ENCODE measurements at places on chromosomes 16 and 17.

- no peak for DNase-seq
Observed at GRCh38 chr16:12294471-12294870, 317.9 kb downstream of the SNX29 start.

DNA sequence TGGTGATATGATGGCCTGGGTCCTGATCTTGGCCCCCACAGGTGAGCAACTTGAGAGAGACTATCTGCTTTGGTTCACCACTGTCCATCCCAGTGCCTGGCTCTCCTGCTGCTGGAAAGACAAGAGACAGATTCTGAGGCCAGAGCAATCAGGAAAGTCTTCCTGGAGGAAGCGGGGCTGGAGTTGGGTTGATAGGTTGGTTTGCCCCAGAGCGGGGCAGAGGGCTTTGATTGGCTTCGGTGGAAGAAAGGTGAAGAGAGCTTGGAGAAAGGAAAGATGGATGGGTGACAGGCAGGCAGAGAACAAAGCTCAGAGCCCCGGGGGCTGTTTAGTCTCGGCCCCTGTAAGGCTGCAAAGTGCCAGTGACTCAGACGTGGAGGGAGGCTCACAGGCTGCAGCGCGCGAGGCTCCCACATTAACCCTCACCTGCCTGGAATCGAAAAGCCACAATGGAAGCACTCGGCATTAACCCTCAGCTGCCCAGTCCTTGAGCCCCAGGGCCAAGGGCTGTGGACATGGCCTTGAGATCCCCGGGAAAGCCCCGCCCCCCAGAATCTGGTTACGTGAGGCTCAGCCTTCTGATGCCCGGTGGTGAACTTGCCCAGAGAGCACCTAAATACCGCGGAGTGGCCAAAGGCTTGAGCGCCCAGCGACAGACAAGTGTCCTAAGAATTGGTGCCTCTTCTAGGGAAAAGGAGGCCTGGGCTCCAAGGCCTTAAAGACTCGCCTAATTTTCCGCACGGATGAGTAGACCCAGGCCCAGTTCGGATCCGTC is 996 bp upstream of the CPNE2 start:
- no peak for DNase-seq

GRCh38 chr17:73304438-73304837 is 7.4 kb downstream of the CDC42EP4 start:
- DNase-seq: no peak

DNA sequence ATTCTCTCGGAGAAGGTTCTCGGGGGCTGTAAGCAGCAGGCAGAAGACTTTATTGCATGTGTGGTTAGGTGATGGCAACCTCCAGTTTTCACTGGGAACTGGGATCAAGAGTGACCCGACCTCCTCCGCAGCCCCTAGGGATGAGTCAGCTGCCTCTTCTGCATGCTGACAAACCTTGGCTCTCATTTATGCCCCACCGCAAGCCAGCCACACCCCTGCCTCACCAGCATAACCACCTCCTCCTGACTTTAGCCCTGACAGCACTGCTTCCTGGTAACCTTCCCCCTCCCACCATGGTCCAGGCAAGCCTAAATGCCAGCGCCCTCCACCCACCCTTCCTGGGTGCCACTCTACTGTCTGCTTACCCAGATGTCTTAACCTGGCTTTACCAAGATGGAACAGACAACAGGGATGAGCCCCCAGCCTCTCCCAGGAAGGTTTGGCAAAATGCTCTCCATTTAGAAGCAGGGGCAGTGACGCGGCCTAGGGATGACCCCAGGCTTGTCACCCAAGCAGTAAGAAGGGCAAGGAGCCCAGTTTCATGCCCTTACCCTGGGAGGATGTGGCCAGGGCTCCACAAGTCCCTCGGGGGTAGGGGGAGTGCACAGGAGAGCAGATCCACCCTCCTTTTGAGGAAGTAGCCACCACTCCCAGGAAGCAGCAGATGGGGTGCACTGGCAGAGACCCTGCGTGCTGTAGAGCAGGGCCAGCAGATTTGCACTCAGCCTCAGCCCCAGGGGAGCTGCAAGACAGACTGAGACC is 73.5 kb downstream of the GOSR1 start:
- DNase-seq: no peak

DNA sequence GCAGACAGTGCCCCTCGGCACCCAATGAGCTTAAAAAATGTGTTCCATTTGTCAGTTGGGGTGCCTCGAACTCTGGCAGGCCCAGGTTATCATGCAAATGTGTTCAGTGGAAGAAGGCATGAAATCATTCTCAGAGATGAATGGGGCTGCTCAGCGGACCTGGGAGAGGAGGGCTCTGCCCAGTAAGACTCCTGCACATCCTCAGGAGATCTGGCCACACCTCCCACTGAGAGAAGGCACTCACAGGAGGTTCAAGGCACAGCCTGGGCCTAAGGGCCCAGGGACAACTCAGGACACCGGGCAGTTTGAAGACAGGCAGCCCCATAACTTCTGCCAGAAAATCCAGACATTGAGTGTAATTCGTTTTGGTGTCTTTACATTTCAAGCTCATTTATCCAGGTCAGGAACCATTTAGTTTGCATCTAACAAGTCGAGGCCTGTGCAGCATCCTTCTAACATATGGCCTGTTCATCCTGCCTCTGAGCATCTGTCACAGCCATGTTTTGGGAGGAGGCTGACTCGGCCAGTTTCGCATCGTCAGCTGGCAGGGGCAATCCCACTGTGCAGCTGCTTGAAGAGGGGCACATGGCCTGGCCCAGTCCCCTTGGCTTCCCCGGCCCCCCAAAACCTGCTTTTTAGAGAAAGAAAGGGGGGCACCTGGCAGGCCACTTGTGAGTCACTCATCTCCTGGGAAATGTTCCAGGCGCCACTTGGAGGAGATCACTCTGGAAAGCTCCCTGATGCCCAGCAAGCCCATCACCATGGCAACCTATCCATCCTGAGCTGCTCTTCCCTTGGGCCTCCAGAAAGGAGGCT is 31.2 kb upstream of the BCAR1 start:
- DNase-seq: no peak

- no peak for DNase-seq
Observed at GRCh38 chr16:58127634-58128033, 1.5 kb downstream of the CFAP20 start.

GRCh38 chr17:59620064-59620359 is 317 bp downstream of the CLTC start:
- DNase-seq: no peak

GRCh38 chr16:31038993-31039392 is 5.6 kb downstream of the STX4 start:
- DNase-seq: no peak

GRCh38 chr17:78617511-78618061 is 40.4 kb upstream of the DNAH17 start:
- no peak for DNase-seq

DNA sequence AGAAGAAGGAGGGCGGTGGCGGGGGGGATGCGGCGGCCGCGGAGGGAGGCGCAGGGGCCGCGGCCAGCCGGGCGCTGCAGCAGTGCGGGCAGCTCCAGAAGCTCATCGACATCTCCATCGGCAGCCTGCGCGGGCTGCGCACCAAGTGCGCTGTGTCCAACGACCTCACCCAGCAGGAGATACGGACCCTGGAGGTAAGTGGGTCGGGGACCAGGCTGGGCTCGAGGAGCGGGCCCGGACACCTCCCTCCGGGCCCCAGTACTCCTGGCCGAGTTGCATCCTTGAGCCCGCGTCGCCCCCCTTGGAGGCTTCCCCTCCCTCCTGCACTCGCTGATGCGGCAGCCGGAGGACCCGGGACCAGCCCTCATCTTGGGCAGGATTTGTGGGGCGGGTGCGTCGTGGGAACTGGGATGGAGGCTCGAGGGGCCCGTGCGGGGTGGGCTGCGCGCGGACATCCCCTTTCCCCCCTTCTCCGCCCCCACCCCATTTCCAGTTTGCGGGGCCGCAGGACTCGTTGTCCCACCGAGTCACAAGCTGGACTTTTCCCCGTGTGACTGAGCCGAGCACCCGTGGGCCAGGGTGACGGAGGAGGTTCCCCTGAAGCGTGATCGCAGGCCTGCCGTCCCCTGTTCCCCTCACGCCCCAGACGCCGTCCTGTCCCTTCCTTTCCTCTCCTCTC is 572 bp downstream of the KSR1 start:
- no peak for DNase-seq

- no peak for DNase-seq
Observed at GRCh38 chr16:80171746-80172145, 369.0 kb upstream of the DYNLRB2 start.

DNA sequence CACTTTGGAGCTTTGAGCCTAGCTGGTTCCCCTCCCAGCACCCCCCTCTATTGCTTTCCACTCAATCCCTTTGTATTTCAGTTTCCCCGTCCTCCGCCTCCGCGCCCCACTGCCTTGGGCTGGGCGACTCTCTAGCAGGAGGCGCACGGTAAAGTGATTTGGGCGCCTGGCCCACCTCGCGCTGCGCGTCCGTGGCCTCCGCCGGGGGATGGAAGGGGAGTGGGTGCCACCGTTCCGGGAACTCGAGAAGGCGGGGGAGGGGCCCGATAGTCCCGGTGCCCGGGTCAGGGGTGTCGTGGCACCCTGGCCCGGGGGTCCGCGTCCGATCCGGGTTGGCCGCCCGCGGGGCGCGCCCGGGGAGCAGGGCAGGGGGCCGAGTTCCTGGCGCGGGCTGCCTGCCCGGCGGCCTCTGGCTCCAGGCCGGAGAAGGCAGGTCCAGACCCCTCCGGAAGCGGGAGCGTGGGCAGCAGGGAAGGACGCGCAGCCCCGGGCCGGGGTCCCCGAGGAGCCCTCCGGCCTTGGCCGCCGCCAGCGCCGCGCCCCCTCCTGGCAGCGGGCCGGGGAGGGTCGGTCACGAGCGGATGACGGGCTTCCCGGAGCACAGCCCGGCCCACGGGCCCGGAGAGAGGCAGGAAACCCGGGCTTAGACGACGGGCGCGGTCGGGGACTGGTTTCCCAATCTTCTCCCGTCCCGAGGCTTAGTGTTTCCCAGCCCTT is 15.8 kb downstream of the MEOX1 start:
- no peak for DNase-seq

- peak; percentile 9 for DNase-seq
Observed at GRCh38 chr16:88737298-88738150, 31.2 kb downstream of the CTU2 start.

DNA sequence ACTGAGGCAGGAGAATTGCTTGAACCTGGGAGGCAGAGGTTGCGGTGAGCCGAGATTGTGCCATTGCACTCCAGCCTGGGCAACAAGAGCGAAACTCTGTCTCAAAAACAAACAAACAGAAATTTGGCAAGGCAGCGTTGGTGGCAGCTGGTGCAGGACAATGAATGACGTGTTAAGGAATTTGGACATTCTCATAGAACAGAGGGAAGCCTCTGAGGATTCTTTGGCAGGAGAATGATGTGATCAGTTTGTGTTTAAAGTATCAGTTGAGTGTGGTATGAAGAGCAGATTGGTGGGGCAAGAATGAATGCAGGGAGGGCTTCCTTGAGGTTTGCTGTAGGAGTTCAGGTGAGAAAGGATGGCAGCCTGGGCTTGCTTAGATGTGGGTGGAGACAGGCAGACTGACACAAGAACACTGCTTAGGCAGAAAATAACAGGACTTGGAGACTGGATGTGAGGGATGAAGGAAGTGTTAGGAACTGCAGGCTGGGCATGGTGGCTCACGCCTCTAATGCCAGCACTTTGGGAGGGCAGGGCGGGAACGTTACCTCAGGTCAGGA is 4.8 kb downstream of the CYB5D2 start:
- no peak for DNase-seq

DNA sequence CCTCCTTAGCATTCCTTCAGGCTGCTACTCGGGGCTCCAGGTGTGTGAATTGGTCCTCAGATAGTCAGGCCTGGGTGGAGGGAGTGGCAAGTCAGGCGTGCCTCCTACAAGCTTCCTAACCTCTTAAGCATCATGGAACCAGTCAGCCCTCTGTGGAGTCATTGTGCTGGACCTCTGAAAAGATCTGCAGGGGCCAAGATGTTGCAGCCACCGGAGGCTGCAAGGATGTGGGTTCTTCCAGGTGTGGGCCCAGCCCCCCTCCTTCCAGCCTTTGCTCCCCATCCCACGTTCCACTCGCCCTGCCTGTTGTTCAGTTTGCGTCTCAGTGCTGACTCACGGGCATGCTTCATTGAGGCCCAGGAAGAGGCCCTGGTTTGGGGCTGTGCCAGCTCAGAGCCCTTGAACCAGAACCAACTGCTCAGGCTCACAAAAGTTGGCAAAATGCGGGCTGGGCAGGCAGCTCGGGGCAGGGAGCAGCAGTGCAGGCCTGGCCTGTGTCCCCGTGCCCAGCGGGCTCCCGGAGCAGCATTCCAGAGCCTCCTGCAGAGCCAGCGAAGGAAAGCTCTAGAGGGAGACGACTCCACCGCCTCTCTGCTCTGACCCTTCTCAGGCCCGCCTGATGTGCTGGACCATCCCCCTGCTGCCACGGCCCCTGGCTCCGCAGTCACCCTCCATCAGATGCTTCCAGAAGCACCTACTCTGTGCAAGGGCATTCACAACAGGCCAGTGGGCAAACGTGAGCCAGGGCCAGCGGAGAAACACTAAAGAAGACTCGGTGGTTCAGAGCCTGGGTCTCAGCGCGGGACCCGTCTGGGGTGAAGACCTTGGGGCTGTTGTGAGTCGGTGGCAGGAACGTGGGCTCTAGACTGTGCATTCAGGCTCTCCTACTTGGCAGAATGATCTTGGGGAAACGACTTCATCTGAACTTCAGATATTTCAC is 7.5 kb downstream of the LDHD start:
- no peak for DNase-seq

- peak; percentile 43 for DNase-seq
Observed at GRCh38 chr17:28547623-28548416, 4.6 kb downstream of the UNC119 start.

GRCh38 chr17:61431594-61432311 is 20.5 kb upstream of the TBX4 start:
- DNase-seq: no peak

DNA sequence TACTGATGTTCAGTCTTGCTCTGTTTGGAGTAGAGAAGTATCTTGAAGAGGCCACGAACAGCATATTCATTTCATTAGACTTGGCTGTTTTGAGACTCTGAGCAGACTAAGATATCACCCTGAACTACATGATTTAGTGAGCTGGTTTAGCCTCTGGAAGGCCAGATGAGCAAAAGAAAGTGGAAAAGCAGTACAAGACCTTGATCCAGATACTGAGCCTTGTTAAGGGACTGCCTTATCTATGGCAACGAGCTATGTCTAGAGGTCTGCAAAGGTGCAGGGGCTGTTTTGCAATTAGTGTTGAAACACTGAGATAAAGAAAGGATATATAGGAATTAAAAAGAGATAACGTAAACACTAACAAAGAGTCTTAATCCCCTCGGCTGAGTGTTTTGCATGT is 231.4 kb downstream of the IRX3 start:
- no peak for DNase-seq

GRCh38 chr17:80737106-80738019 is 192.7 kb downstream of the RPTOR start:
- no peak for DNase-seq

- no peak for DNase-seq
Observed at GRCh38 chr16:167122-167690, 1.4 kb downstream of the HBM start.

All from NCI-H774 (cell line).